ENCODE measurements at places on chromosomes 7 and 10.

DNA sequence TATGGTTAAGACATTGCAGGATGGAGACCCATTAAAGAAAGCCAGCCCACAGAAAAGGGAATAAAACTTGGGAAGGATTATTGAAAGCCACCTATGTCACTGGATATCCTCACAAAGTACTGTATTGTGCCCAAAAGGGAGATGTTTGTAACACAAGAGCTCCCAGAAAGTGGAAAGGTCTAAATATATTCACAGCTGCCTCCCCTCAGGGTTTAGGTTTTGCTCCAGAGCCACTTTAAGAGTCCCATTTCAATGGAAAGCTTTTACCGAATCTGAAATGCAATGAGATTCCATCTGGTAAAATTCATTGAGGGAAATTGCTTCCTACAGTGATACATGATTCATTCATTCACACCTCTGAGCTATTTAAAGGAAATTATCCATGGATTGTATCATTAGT, 176.4 kb downstream of the XPNPEP1 start:
- no peak for DNase-seq

DNA sequence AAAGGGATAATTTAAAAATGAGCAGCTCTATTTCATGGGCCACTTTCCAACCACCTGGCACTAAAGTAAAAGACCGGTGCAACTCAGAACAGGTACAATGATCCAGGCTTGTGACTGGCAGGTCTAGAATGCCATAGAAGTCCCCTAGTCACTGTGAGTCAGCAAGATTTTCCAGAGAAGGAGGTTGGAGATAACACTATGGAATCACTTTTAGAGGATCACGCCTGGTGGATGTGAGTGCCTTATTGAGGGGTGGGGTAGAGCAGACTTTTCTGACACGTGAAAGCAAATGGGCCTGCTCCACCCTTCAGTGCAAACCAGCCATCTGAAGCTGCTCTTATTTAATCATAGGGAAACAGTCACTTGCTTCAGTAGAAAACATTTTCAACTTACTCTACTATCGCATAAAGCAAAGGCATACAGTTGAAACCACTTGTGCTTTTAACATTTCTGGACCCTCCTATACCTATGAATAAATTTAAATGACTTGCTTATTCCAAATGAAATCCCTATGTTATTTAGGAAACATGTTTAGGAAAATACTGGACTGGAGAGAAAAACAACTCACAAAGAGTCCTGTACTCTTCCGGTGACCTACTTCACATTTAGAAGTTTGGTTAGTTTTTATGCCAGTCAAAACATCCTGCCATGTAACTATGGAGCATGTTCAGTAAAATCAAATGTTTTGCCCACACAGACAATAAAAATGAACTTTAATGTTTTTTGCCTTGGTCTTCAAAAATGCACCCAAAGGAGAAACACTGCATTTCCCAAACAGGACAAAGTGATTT, 21.5 kb upstream of the AKR1C1 start:
- no peak for DNase-seq

- no peak for DNase-seq
Measured at GRCh38 chr7:130732980-130733930, 752 bp downstream of the KLF14 start.

GRCh38 chr7:83859827-83860226, 210.9 kb upstream of the SEMA3E start:
- DNase-seq = no peak

DNA sequence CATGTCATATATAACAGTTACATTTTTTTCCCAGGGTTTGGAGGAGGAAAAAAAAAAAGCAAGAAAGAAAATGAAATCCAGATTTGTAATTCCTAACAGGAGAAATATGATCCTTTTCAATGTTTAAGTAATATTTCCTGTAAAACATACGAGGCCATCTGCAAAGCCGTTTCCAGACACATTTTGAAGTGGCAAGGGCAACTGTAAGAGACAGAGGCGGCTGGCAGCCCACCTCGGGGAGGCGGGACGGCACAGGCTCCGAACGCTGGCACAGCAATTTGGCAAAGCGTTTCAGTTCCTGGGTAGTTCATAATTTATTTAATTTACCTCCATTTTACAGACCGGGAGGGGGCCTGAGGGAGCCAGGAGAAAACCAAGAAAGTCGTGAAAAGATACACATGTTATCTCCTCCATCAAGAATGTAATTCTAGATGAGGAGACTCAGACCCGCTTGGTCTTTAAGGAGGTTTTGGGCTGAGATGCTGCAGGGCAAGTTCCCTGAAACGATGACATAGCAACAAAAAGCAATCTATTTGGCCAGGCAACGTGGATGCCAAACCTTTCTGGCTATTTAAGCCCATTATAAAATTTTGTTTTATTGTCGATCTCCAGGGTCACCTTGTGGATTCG, 448.5 kb upstream of the MKI67 start:
- DNase-seq = no peak

GRCh38 chr7:7562736-7563135, 3.9 kb upstream of the MIOS start:
- DNase-seq = no peak

GRCh38 chr7:39923091-39923490, 27.0 kb upstream of the CDK13 start:
- DNase-seq = no peak

GRCh38 chr10:78744491-78745090, 324.2 kb upstream of the ZMIZ1 start:
- no peak for DNase-seq

DNA sequence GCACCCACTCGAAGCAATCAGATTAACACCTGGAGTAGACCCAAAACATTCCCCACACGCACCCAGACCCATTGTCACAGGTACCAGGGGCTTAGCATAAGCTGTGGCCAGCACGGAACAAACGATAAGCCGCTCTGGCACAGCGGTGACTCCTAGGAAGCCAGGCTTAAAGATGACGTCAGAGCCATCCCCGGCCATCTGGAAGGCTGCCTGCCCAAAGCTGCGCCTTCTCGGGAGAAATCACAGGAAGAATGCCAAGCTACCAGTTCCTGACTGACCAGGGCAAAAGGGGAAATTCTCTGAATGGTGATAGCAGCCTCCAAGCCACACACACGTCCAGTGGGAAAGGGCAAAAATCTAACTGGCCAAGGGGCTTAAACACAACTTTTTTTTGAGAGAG, 13.0 kb upstream of the WIPI2 start:
- no peak for DNase-seq

- no peak for DNase-seq
Measured at GRCh38 chr10:103629581-103629980, 136.1 kb downstream of the NEURL1 start.

- DNase-seq = peak; percentile 15
Measured at GRCh38 chr10:97320480-97321031, 1.5 kb downstream of the FRAT1 start.

DNA sequence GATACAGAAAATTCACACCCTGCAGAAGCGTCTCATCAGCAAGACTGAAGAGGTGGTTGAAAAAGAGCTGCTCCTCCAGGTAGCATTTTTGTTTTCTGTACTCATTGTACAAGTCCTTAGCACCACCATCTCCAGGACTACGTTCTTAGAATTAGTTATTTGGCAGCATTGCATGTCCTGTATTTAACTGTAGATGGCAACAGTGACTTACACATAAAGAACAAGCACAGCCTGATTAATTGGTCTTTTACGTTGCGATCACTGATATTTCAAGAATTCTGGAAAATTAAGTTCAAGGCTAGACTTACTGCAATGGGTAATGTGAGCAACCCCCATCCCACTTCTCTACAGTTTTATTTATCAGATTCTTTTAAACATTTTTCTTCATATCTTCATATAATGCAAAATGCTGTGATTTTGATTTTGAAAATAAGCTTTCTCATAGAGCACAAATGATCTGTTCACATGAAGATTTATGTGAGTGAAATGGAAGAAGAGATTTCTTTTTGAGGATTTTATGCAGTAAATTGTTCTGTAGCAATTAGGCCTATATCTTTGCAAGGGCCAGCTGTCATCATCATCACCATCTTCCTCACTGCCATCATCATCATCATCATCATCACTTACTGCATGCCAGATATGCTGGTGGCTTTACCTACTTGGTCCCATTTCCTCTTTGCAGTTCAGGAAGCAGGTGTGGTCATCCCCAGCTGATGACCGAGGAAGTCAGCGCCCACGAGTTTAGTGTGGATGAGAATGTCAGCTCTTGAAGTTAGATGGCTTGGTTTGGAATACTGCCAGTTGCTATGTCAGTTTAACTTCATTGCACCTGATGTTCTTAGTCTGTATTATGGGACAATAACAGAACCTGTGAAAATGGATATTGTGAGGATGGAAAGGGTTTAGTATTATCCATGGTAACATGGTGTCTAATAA, 53.4 kb downstream of the CFAP58 start:
- DNase-seq = peak; percentile 21

DNA sequence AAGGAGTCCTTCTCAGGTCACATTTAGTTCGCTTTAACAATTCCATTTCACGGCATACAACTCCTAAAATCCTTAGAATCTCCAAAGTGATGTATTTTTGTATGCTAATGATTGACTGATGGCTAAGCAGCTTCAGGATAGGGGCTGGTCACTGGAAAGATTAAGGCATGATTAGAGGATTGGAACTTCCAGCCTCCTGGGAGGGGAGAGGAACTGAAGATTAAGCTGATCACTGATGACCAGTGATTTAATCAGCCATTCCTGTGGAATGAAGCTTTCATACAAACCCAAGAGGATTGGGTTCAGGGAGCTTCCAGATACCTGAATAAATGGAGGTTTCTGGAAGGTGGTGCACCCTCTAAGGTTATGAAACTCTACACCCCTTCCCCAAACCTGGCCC, 123.9 kb upstream of the CDK13 start:
- no peak for DNase-seq

DNA sequence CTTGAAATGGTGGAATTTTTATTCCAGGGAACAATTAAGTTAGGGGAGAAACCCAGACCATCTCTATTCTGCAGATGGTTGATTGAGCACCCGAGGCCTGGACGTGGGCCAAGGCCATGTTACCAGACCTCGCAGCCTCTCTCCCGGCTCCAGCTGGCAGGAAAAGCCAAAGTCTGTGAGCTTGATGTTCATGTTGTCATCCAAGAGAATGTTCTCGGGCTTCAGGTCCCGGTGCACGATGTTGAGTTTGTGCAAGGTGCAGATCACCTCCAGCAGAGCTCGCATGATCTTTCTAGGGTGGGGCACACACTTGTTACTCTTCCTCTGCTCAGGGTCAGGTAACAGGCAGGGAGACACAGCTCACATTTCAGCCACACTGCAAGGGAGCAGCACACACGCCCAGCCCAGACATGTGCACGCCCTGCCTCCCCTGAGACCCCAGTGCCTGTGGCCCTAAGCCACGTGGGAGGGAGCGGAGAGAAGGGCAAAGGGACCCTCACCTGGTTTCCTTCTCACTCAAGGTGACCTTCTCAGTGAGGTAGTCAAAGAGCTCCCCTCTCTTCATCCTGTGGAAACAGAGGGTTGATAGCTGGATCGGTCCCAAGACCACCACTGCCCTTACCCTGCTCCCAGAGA, 9.5 kb downstream of the PHKG1 start:
- DNase-seq = no peak

DNA sequence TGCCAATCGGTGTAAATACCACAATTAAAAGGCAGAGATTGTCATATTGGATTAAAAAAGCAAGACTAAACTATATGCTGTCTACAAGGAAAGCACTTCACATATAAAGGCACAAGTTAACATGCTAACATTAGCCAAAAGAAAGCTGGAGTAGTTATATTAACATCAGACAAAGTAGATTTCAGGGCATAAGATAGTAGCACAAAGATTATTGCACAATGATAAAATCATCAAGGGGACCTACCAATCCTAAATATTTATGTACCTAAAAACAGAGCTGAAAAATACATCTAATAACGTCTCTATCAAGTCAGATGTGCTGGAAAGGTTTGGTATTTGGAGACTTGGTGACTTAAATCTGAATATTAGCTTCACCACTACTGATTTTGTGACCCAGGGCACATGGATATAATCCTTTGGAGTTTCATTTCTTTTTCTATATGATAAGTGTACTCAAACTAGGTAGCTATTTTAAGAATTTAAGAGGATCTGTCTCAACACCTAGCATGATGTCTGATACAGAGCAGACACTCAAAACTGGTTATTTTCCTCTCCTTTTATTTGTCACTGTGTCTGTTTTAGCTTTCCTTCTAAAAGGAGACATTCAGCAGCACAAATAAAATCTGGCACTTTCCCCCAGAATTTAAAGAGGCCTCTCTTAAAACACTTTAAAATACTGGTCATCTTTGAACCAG, 156.5 kb downstream of the DOCK4 start:
- no peak for DNase-seq

DNA sequence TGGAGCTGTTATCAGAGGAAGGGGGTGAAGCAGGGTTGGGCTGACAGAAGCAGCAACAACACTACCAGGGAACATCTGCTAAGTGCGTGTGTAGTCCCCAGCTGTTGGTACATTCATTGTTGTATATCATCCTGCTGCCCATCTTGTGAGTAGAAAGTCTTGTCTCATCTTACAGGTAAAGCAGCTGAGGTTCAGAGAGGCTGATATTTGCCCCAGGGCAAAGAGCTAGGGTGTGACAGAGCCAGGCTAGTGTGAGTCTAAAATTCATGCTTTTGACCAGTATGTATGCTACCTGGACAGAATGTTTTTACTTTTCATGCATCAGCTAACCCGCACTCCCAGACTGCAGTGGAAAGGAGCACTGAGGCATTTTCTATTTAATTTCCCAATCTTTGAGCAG, 221.6 kb downstream of the STK31 start:
- DNase-seq = no peak

GRCh38 chr7:94980418-94981142, 73.2 kb downstream of the PPP1R9A start:
- DNase-seq = no peak

DNA sequence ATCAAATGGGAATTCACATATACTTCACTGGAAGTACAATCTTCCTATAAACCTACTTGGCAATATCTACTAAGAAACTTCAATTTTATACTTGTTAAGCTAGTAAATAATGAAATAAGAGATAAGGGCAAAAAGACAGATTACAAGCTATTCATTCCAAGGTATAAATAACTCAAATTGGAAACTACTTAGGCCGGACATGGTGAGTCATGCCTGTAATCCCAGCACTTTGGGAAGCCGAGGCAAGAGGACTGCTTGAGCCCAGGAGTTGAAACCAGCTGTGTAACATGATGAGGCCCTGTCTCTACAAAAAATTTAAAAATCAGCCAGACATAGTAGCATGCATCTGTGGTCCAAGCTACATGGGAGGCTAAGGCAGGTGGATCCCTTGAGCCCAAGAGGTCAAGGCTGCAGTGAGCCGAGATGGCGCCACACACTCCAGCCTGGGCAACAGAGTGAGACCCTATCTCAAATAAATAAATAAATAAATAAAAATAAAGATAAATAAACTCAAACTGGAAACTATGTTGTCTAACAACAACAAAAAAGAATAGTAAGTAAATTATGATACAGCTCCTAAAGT, 37.6 kb downstream of the ARHGAP21 start:
- DNase-seq = no peak

GRCh38 chr10:133110133-133110532, 22.4 kb downstream of the ADGRA1 start:
- DNase-seq = no peak

- no peak for DNase-seq
Measured at GRCh38 chr7:80078159-80078731, 56.4 kb upstream of the GNAI1 start.

GRCh38 chr7:117993377-117994003, 120.2 kb upstream of the CTTNBP2 start:
- peak; percentile 22 for DNase-seq
